ENCODE measurements at places on chromosomes 3 and 15.
A peak's percentile ranks its signal among the peaks of the same experiment; 100 is the strongest.

DNA sequence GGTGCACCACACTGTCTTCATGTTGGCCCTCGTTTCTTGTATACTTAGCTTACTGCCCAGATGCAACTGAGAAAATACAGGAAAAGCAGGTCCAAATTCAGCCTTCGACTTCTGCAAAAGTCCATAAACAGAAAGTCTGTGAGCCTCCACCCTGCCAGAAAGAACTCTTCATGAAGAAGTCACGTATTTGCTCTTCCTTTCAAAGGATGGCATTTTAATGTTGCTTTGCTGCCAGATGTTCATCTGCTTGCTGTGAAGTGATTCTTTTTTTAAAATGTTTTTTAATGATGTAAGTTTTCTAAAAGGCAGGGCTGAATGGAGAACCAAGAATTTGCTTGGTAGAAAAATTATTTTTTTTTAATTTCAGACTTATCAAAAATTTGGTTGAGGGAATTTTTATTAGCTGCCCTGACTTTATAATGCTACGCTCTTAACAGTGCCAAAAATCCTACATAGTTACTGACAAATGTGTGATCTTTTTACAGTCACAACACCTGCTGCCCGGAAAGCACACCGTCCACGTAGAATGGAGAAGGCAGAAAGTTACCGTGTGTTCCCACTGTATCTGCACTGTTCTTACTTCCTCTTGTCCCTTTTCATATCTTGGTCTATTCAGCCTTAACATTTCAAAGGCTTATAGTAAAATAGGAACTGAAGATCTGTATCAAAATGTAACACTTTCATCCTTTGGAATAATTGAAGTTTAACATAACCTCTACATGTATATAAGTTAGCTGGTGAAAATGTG, 136.3 kb downstream of the LRRC28 start:
- DNase-seq, result no peak

DNA sequence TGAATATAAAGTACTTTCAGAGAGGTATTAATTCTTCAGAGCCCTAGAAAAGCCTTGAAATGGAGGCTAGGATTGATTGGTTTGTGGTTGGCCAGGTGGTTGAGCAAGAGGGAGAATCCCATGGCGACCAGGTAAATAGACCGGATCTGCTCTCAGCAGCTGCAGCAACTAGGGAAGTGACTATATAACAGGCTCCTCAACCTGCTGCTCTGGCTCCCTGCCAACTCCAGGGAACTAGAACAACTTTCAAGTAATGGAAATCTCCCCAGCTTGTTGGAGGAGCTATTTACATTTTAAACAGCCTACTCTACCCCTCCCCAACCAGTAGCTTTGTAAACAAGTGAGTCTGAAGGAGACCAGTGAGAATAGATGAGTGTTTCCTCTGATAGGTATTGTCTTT, 121.8 kb upstream of the CADM2 start:
- no peak for DNase-seq

DNA sequence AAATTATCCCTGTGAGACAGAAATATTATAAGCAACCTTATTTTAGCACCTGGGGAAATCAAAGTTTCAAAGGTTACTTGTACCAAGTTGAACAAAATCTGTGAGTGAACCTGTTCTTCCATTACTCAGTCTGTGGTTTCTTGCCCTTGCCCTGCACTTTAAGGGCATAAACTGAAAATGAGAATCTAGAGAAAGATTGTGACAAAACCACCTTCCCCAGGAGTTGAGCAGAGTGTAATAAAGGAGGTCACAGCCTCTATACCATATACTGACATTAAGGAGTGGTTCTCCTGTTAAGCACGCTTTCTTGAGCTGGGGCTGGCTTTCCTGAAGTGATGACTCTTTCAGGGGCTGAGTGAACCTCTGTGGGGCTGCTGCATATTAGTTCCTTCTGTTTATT, 143.4 kb downstream of the PDCD6IP start:
- DNase-seq, result no peak

- no peak for DNase-seq
Observed at GRCh38 chr15:23629234-23629805, 18.3 kb downstream of the MAGEL2 start.

DNA sequence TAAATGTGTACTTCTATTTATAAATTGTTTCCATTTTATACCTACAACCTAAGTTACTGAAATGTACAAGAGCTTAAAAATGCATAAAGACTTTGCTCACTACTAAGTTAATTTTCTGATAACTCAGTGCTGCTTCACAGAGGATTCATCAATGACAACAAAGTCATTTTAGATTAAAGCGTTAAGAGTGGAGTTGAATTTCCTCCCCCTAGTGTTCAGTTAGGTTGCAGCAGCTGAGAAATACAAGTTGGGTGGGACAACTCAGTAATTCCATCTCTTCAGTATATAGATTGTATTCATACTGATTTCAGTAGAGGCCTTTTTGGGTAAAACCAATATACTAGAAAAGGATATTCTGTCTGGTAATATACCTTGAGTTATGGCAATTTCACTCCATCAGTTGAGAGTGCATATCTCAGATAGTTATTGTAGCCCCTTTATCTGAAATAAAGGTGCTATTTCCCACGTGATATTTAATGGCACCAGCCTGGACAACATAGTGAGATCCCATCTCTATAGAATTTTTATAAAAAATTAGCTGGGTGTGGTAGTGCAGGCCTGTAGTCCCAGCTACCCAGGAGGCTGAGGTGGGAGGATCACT, 6.9 kb upstream of the RPL35A start:
- peak; percentile 57 for DNase-seq

DNA sequence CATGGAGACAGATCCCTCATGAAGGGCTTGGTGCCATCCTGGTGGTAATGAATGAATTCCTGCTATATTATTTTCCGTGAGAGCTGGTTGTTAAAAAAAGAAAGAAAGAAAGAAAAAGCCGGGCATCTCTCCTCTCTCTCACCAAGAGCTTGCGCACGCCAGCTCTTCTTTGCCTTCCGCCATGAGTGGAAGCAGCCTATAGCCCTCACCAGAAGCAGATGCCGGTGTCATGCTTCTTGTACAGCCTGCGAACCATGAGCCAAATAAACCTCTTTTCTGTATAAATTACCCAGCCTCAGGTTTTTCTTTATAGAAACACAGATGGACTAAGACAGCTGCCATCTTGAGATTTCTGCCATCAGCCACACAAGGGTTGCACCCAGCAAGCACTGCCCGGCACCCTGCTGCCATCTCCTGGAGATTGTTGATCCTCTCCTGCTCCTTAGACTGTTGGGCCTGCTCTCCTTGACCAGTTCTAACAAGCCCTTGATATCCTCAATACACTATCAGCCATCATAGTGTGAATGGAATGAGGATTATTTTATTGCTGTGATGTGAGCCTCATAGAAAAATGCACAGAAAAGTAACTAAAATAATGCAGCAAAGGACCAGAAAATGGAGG, 3.5 kb upstream of the AHSG start:
- no peak for DNase-seq

GRCh38 chr3:177306252-177306651, 109.0 kb upstream of the TBL1XR1 start:
- no peak for DNase-seq

DNA sequence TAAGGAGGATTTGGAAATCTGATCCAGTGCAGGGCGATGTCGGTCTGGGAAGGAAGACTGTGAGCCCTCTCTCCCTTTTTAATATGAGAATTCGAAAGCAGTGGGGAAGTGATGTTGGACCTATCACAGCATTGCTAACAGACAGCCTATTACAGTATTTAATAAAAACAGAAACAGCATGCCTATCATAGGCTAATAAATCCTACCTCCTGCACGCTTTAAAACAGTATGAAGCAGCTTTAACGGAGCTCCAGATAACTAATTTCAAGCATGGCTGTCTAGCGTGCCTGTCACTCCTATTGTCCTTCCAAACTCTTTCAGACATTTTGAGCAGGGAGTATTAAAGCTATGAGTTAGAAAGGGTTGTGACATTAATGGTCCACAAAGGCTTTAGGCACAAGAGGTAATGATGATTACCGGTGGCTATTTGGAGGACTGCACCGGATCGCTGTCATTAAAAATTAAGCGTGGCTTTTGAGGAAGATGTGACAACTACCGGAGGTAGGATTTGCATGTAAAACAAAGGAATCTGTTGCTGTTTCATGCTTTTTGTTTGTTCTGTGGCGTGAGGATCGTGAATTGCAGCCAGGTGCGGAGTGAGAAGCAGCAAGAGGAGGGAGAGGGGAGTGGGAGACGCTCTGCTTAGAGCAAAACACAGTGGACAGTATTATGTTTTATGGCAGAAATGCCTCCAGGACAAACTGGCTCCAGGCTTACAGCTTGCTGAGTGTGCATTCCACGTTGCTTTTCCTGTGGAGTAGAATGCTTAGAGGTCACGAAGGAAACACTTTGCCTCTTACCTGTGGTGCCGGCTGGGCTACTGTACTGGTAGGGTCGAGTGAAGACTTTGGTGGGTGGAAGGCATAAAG, at the start of gene KCNMB2:
Gene KCNMB2 (plus strand): TSS at position 226 of the 869 bp plus-strand sequence.
- no peak for DNase-seq

GRCh38 chr3:23459889-23460546, 256.9 kb downstream of the UBE2E2 start:
- no peak for DNase-seq

- peak; percentile 2 for DNase-seq
Observed at GRCh38 chr15:27059610-27060202, 88.7 kb downstream of the GABRG3 start.

DNA sequence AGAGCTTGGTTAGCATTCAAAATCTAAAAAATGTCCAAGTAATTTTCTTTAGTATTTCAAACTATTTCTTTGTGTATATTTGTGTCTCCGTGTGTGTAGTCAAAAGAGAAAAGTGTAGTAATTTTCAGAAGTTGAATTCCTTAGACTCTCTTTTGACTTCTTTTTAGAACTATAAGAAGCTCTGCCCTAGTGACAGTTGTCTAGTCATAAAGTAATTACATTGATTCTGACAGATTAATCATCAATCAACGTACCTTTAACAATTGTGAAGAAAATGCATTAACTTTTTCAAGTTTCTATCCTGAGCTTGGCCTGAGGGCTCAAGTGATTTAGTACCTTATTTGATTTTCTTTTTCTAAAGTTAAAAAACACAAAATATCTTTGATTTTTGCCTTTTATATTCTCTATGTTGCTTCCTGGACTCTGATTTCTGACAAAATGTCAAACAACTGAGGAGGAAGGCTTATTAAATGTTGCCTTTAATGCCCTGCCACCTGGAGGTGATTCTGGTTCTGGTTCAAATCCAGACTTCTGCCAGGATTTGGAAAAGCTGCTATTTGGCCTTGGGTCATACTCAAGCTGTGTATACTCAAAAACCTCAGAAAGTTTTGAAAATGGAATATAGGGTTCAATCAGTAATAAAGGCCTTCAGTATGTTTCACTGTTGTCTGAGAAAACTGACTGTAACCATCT, 653.6 kb downstream of the NSUN3 start:
- DNase-seq, result no peak

DNA sequence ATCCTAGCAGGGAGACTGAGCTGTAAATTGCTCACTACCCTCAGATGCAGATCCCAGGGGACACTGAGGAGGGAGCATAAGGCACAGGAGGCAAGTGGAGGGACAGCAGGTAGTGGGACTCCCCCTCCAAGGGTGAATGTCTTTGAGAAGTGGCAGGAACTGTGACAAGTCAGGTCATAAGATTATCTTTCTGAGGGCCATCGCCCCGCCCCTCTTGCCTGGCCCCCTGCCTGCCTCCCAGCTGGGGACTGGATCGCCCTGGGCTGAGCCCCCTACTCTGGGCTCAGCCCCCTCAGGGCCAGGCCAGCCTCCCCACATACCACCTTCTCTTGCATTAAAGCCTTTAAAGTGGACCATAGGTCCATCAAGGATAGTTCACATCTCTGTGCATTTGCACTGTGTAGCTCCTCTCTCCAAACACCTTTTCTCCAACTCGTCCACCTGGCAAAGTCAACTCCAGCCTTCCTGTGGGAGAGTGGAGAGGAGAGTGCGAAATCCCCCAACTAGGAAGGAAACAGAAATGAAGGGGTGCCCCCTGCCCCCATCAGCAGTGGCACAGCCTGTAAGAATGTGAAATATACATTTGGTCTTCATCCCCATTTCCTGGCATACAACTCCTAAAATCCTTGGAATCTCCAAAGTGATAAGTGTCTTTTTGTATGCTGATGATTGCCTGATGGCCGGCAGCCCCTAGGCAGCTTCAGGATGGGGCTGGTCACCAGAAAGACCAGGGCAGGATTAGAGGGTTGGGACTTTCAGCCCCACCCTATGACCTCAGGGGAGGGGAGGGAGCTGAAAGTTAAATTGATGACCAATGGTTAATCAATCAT, 14.7 kb downstream of the PIF1 start:
- no peak for DNase-seq

DNA sequence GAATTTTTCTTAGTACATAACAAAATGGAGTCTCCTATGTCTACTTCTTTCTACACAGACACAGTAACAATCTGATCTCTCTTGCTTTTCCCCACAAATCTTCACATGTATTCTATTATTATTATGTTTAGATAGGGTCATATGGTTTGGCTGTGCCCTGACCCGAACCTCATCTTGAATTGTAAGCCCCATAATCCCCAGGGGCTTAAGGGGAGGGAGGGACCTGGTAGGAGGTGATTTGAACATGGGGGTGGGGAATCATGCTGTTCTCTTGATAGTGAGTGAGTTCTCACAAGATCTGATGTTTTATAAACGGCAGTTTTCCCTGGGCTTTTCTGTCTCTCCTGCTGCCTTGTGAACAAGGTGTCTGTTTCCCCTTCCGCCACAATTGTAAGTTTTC, 86.7 kb upstream of the SELENOK start:
- no peak for DNase-seq

GRCh38 chr3:29686889-29687592, 406.2 kb downstream of the RBMS3 start:
- no peak for DNase-seq

- DNase-seq, result peak; percentile 42
Observed at GRCh38 chr3:31567036-31567435, 34.3 kb downstream of the STT3B start.

Data from CD4-positive, alpha-beta T cell treated with Interleukin-15 for 4 hours (primary cell).